ENCODE measurements at places on chromosomes 12 and 14.

DNA sequence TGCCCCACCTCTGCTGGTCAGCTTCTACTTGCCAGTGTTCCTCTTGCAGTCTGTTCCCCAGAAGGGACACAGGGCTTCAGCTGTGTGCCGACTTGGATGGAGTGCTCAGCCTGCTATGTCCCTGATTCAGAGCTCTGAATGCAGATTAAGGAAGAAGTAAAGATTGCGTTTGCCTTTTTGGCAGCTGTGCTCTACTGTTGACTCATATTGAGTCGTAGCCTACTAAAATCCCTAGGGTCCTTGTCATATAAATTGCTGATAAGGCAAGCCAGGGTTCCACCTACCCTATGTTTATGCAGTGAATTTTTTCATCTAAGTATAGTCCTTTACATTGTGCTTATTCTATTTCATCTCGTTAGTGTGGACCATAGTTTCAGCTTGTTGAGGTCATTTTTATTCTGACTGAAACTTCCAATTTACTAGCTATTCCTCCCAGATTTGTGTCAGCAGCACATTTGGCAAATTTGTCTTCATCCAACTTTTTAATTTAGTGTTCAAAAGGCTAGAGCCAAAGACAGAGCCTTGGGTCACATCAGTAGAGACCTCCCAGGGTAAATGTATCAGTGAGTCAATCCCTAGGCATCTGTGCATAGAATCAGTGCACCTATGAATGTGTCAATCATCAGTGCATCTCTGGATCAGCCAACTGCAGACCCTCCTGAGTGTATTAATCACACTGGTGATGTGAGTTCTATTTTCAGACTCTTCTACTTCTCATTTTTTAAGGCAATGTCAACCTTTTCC, 31.9 kb downstream of the CACNA1C start:
- DNase-seq, result no peak

GRCh38 chr12:29380536-29381523, at the start of gene ERGIC2:
Gene ERGIC2 (minus strand): TSS chr12:29381172. CDS start chr12:29371633, 9,539 bp downstream.
- peak; percentile 93 for DNase-seq

- no peak for DNase-seq
Observed at GRCh38 chr14:22291406-22291805, 297.6 kb downstream of the DAD1 start.

GRCh38 chr12:99804715-99805114, 157.2 kb downstream of the GARIN6 start:
- DNase-seq, result no peak

- DNase-seq, result no peak
Observed at GRCh38 chr14:88592031-88592430, 29.2 kb downstream of the ZC3H14 start.

- no peak for DNase-seq
Observed at GRCh38 chr14:39957290-39957689, 525.1 kb upstream of the FBXO33 start.

DNA sequence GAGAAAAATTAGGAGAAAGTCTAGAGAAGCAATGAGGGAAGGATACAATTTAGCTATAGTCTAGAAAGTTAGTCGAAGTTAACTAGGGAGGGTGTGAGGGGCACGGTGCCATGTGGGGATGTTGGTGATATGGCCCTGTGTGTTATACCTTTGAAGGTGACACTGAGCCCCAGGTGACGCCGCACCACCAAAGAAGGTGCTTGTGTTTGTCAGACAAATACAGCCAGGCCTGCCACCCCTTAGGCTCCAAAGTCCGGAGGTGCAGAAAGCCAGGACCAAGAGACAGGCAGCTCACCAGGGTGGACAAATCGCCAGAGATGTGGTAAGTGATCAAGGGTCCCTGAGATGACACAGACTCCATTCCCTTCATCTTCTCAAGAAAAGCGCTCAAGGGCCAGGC, 1.1 kb downstream of the C1S start:
- DNase-seq, result no peak

DNA sequence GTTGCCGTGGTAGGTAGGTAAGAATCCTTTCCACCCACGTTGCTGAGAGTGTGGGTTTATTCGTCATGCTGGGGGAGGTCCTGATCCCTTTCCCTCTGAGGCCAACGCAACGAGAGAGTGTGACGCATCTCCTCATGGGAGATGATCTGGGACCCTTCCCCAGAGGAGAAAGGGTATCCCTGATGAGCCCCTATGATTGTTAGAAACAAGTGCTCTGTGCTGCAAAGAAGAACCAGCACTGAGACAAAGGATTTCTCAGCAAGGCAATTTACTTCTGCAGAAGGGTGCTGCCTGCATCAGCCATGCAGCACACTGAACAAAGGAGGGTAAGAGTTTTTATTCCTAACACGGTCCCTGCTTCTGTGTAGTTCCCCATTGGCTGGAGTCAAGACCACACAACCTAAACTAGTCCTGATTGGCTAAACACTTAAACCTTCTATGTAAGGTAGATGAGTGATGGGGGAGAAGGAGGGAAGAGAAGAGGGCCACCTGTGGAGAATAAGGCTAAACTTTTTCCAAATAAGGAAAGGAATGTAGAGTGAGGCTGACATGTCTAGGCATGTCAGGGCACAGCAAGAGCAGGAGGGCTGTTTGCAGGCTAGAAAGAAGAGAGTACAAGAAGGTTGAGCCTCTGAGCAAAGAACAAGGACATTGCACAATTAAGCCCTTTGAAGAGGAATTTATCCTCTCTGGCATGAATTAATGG, 21.3 kb downstream of the CLEC2A start:
- no peak for DNase-seq

DNA sequence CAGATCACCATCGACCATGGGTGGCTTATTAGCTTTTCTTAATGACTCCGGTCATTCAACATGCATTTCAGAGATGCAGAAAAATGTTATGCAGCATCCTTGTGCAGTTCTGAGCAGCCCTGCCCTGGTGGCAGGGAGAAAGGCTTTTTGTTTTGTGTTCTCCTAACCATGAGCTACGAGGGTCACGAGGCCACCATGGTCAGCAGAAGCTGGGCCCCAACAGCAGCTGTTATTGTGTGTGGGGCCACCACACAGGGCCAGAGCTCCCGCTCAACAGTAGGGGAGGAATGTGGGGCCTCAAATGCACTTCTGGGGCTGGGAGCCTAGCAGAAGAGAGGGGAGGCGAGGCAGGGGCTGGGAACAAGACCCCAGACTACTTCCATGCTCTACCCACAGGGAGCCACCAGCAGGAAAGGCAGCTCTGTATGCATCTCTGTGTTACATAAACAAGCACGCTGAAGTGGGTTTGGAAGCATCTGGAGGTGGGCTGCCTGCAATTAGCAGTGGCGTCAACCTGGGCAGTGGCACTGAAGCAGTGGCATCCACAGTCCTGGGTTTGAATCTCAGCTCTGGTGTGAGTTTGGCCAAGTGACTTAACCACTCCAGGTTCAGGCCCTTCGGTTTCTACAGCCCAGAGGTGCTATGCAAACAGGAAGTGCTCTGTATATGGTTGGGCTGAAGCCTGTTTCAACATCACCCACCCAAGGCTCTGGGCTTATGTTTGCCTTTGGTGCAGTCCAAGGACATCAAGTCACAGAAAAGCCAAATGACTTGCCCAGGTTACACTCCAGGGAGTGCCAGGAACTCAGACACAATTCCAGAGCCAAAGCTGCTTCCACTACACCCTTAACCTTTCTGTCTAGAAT, 16.3 kb downstream of the GLTP start:
- DNase-seq, result no peak

DNA sequence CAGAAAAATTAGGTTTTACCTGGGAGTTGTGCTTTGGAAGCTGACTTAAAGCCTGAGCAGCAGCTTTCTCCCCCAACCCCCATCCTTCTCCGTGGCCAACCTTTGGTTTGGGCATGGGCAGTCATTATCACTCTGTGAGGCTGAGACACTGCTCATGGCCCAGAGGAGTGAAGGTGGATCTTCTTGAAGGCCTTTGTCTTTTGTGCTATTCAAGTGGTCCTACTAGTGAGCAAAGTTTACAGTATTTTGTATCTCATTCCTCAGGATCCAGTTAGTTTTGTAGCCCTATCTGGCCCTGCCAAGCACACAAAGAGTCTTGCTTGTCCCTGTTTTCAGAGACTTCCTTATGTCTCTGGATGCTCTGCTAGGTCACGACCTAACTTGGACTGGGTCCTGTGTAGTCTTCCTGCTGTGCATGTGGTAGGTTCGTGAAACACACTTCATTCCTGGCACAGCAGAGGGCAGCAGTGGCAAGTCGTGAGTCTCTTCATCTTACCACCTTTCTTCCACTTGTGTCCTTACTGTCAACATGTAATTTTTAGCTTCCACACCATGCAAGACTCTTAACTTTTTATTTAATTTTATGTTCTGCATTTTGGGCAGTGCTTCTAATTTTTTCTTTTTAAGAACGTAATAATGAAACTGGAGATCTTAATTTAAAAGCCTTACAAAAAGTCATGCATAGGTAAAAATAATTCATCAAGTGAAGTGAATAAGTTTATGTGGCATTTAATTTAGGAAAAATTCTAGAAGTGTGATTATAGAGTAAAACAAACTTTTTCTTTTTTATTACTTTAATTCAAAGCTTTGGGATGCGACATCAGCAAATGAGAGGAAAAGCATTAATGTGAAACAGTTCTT, 53.7 kb downstream of the APAF1 start:
- no peak for DNase-seq

DNA sequence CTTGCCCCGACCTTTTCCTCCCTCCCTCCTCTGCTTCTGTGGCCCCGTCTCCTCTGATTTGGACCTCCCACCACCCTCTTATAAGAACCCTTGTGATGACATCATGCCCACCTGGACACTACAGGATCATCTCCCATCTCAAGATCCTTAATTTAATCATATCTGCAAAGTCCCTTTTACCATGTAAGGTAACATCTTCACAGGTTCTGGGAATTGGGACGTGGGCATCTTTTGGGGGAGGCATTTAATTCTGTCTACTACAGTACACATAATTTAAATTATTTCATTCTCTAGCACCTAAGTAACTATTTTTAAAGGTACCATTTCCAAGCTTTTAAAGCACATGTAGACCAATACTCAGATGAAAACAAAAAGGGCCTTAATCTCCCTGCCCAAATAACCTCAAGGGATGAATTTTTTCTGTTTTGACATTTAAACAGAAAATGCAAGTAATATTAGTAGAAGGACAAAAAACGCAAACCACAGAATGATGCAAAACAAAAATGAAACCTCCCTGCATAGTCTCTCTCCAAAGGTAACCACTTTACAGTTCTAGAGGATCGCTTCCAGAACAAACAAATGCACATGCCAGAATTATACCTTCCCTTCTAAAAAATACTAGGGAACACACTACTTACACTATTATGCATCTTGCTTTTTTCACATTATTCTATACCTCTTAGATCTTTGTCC, 222.1 kb downstream of the AACS start:
- no peak for DNase-seq

DNA sequence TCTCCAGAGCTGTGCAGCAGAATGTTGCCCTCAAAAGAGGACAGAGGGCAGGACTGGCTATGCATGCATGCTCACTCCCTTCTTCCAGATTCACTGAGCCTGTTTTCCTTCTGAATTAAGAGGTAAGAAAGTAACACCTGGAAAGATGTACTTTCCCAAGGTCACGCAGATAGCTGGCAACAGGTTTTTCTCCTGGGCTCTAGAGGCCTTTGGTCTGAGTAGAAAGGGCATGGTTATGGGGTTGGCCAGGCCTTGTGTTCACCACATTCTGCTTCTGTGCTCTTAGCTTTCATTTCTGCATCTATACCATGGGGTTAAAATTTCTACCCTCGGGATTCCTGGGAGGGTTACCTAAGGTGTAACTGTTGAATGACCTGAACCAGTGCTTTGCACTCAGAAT, 57.5 kb downstream of the RASSF3 start:
- DNase-seq, result no peak

- DNase-seq, result no peak
Observed at GRCh38 chr14:22036541-22037239, 363.1 kb upstream of the OR4E1 start.

DNA sequence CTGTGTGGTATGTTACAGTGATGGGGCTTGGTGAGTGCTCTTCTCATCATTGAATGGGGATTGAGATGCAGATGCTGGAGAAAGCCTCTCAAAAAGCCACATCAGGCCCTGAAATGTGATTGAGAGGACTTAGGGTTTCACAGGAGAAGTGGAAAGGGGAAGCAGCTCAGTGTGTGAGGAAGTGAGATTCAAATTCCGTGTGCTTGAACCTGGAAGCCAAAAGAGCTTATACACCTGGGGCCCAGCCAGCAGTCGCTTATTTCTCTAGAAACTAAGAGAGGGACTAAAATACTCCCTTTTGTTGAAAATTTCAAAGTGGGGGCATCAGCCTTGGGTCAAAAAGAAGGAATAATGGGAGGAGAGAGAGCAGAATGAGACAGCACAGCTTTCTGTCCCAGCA, 39.1 kb upstream of the GZMB start:
- no peak for DNase-seq

- DNase-seq, result no peak
Observed at GRCh38 chr12:62694116-62694515, 227.5 kb downstream of the MON2 start.

GRCh38 chr12:112130441-112130998, 5.2 kb downstream of the TRAFD1 start:
- no peak for DNase-seq

- peak; percentile 75 for DNase-seq
Observed at GRCh38 chr12:131950182-131950913, 606 bp downstream of the EP400 start.

DNA sequence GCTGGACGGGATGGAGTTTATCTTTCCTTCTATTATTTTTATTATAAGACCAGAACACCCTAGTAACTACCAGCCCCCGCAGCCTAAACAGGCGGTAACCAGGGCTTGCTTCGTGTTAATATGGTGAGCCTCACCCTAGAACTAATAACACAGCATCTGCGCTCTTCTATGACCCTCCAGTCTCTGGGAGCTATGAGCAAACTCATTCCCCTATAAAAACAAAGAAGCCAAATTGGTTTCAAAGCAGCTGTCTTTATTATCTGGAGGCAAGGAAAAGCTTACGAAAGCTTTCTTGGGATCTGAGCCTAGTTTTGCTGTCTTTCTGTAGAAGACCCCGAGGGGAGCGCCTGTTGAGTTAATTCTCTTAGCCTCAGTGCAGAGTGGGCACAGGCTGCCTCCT, 85.0 kb downstream of the TBX5 start:
- no peak for DNase-seq

DNA sequence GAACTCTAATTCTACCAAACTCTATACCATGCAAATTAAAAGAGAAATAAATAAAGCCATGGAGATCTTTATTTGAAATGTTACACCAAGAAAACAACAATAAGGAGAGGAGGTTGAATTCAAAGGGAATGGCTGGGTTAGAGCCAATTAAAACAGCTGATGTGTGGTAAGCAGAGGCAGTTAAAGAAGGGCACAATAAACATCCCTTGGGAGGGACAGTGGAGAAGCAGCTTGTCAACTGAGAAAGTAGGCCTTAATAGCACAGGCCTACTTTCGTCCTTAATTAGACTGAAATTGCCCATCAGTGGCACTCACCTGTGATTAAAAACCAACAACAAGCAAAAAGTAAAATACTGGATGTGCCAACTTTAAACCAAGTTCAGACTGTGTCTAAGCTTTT, 16.3 kb upstream of the NAV3 start:
- no peak for DNase-seq

Data from suprapubic skin (tissue), 4 donors.